ENCODE measurements at places on chromosomes 4 and X.

DNA sequence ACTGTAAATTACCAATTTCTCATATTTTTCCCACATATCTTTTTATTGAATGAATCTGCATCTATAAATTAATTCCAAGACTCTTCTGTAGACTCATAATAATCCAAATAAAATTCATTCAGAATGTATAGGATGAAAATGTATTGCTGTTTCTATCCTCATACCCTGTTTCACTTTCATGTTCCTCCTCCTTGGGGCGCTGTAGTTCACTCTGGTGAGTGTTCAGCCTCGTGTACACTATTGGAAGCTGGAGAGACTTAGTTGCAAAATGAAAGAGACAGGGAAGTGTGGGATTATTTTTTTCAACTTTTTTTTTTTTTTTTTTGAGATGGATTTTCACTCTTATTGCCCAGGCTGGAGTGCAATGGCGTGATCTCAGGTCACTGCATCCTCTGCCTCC is 296.1 kb downstream of the TLL1 start:
- no peak for DNase-seq

DNA sequence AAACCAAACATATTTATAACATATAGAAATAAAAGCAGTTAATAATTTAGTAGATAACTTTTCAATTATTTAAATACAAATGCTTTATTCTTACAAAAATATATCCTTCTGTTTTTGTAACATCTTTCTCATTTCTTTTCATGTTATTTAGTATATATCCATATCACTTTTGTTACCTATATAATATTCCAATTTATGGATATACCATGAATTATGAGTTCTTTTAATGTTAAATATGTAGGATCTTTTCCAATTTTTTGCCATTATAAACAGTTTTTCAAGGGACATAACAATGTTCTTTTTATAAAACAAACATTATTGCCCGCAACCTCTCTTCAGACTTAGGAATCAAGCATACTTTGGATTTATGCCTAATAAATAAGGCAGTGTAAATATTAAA is 151.6 kb downstream of the PRDM5 start:
- DNase-seq, result no peak

GRCh38 chr4:184825141-184825895 is 450 bp downstream of the ACSL1 start:
- peak; percentile 61 for DNase-seq

- DNase-seq, result no peak
Observed at GRCh38 chrX:134520860-134521390, 61.0 kb downstream of the HPRT1 start.

DNA sequence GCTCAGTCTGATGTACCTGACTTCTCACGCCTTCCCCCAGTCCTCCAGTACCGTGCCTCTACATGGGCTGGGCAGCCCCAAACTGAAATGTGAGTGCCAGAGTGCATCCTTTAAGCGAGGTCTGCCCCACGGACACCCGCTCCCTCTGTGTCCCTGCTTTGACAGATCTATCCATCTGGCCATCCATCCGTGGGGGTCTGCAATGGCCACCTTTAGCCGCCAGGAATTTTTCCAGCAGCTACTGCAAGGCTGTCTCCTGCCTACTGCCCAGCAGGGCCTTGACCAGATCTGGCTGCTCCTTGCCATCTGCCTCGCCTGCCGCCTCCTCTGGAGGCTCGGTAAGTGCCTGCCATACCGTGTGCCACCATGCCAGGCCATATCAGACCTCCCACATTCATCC is 827 bp downstream of the PORCN start:
- no peak for DNase-seq

GRCh38 chrX:123993904-123994635 is 32.6 kb downstream of the STAG2 start:
- DNase-seq, result no peak

DNA sequence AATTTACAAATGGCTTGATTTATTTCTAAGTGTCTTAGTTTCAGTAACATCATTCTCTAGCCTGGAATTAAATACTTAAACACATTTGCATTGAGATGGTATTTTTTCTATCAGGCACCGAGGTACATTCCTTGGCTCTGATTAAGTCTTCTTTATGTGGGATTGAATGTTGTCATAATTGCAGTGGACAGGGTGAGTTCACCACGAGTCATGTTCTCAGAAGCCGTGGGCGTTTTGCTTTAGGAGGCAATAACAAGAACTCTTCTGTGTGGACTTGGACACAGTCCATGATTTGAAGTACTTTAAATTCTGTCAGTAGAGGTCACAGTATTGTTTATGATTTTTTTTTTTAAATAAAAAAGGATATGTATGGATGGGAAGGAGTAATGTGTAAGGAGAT is 57.1 kb upstream of the EFHC2 start:
- no peak for DNase-seq

DNA sequence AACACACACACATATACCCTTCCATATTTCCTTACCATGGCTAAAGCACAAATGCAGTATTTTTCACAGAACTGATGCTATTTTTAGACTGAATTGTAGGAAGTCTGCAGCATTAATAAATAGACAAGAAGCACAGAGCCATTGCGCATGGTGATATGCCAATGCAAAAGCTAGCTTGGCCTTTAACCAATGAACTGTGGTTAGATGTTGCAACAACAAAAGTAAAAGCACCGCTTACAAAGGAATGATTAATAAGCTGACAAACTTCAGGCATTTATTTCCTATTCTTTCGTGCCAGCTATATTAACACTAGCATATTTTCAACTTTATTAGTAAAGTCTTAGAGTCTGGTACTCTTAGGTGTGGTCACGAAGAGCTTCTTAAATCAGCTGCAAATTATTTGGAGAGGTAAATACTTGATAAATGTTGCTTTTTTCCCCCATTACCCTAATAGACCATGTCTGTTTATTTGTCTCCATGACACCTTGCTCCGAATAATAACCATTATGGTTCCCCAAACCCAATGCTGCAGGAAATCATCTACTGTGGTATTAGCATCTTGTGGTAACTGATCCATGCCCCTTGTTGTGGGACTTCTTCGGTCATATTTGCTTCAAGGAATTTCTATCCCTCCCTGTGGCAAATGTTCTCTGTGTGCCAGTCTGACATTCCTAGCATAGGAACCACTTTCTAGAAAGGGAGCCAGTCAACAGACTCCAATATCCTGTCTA is 306.1 kb upstream of the TAPT1 start:
- no peak for DNase-seq

- DNase-seq, result no peak
Observed at GRCh38 chrX:8235026-8235425, 64.0 kb upstream of the VCX2 start.

Measured in B cell (primary cell).